Stimulated activated effector memory CD8-positive, alpha-beta T cell treated with anti-CD3 and anti-CD28 coated beads, Interleukin-12 subunit alpha, Interleukin-12 subunit beta, amount 100 ng/mL, for 72 hours (primary cell): ENCODE measurements at places on chromosomes 16 and 17.

- DNase-seq = peak; percentile 71
Measured at GRCh38 chr17:19004421-19005136, at the start of gene FAM83G. Gene FAM83G, minus strand, starts transcription at chr17:19004764. Its CDS starts 723 bp downstream, at chr17:19004041.

- no peak for DNase-seq
Measured at GRCh38 chr17:4584101-4584916, at the start of gene SMTNL2. Gene SMTNL2, plus strand, starts transcription at chr17:4584529. Its CDS starts 77 bp downstream, at chr17:4584606.

- no peak for DNase-seq
Measured at GRCh38 chr16:58118801-58119508, 10.2 kb downstream of the CFAP20 start.

- no peak for DNase-seq
Measured at GRCh38 chr17:16329519-16330271, 23.6 kb downstream of the CENPV start.

GRCh38 chr17:75913537-75914210 lies 9.0 kb upstream of the MRPL38 start:
- no peak for DNase-seq

GRCh38 chr16:21645261-21645721 lies 7.1 kb downstream of the IGSF6 start:
- no peak for DNase-seq

- DNase-seq = no peak
Measured at GRCh38 chr17:80948019-80948975, 43.3 kb upstream of the CHMP6 start.

DNA sequence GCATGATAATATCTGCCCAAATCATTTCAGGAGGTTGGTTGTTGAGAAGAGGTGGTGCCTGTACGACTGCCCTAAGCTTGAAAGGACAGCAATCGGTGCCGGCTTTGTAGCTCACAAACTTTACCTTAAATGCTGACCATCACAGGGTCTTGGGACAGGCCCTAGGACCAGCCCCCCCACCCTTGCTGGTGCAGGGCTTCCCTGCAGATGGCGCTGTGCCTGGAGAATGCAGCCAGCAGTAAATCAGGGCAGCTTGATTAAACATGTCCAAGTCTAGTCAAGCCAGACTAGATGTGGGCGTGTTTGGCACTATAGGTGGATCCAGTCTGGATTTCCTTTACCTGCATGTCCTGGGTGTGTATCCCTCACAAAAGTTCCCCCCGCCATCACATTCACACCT lies 135.5 kb upstream of the CRHR1 start:
- DNase-seq = no peak

GRCh38 chr17:42077755-42078154 lies 20.5 kb downstream of the ZNF385C start:
- DNase-seq = no peak

- no peak for DNase-seq
Measured at GRCh38 chr16:64375391-64375980, 746.4 kb downstream of the CDH11 start.
